ENCODE measurements at places on chromosomes 7 and 10.

DNA sequence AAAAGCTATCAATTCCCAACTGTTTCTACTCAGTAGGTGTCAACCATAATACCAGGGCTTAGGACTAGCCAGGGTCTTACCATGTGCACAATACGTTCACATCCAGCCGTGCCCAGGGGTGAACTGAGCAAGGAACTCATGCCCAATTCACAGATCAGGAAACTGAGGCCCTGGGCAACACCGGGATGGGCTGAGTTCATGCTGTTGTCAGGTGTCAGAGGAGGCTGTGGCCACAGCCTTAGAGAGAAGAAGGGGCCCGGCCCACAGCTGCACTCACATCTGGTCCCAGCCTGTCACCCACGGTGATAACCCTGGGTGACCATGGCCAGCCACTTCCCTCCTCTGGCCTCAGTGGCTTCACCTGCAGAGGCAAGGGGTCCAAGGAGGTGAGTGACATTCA lies 92.0 kb downstream of the FAM53B start:
- DNase-seq, result no peak

GRCh38 chr10:75048669-75049098 lies 62.8 kb upstream of the SAMD8 start:
- no peak for DNase-seq

DNA sequence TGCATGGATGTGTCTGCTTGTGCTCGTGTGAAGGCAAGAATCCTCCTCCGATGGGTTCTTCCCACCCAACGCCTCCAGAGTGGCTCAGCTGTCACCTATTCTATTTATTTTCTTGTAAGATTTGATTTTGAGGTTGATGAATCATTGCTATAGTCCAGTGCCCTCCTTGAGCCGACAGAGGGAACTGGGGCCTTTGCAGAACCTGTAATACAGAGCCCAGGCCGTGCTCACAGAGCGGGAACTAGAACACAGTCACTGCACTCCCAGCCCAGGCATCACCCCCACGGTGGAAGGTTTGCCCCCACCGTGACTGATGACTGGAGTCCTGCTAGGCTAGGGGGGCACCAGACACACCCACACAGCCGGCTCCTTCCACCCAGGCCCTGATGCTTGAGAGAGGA lies 2.0 kb downstream of the RARRES2 start:
- no peak for DNase-seq

- DNase-seq, result no peak
These were observed 155.5 kb upstream of the AHR start for GRCh38 chr7:17142831-17143541.

DNA sequence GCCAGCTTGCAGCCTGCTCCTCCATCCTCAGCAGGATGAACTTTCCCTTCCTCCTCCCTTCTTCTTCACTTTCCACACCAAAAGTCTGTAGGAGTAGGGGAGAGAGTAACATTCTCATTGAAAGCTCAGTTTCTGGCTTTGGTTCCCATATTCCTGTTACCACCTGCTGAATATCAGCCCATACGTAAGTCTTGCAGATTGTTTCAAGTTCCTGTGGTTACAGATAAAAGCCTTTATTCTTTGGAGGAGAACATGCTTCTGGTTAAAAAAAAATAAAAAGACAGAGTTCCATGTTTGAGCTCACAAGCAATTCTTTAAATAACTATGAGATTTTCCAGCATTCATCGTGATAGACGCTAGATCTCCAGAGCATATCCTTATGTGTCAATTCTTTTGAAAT lies 637.3 kb downstream of the SUGCT start:
- DNase-seq, result no peak

- DNase-seq, result no peak
These were observed 23.6 kb downstream of the SORBS1 start for GRCh38 chr10:95537542-95537927.

- no peak for DNase-seq
These were observed 68.8 kb upstream of the IFRD1 start for GRCh38 chr7:112381311-112382091.

DNA sequence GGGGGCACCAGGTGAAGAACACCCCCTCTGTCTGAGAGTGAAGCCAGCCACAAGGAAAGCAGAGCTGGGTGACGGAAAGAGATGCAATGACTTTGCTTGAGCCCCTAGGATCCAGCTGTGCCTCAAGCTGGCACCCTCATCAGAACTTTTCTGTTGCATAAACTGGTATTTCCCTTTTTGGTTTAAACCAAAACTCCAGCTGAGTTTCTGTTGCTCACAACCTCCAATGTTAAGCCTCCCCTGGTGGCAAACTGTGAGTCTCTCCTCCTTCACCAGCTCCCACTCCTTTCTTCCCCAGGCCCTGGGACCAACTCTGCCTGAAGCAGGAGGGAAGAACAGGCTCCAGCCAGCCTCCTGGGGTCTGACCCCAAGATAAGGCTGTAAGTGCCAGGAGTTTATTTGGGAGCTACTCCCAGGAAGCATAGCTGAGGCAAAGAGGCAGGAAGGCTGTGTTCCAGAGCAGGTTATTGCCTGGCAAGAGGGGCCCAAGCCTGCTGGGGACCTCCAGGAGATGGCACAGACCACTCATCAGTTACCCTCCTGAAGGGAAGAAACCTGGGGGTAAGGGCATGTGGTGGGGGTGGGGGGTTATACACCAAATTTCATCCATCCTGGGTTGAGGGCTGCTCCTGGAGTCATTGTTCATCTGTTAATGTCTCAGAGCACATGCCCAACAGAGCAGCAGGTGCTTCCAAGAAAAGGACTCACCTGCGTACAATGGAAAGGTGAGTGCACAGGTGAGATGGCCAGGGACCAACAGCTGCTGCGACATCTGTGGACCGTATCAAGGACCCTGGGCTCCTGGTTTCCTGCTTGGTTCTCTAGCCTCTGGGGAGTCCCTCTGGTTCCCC lies 73.3 kb upstream of the NANOS1 start:
- DNase-seq, result no peak

- DNase-seq, result no peak
These were observed 302.9 kb downstream of the WDR37 start for GRCh38 chr10:1358860-1359625.

DNA sequence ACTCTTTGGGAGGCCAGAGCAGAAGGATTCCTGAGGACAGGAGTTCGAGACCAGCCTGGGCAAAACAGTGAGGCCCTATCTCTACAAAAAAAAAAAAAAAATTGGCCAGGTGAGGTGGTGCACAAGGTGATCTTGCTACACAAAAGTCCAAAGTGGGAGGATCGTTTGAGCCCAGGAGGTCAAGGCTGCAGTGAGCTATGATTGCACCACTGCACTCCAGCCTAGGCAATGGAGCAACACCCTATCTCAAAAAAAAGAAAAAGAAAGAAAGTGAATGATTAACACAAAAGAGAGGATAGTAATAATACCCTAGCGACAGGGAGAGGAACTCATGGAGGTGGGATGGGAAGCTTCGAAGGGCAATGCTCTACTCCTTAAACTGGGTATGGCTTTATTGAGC lies 30.4 kb downstream of the TMEM176B start:
- no peak for DNase-seq

DNA sequence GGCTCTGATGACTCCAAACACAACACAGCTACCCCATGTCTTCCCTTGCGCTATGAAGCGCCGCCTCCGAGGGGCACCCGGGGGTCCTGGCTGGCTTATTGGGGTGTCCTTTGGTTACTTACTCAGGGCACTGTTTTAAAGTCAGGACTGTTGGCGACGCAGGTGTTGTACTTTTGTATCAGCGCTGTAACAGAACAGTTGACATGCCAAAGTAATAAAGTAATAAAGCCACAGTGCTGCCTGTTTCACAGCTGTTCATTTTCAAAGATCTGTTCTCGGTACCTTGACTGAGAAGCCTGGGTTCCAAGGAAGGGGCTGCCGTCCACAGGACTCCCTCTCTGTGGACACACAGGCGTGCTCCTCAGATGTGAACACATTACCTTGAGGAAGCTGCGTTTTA lies 64.1 kb downstream of the WDR37 start:
- DNase-seq, result no peak

- no peak for DNase-seq
These were observed 11.5 kb downstream of the RGS10 start for GRCh38 chr10:119531067-119531466.

GRCh38 chr10:69635428-69636272 lies 5.6 kb downstream of the FAM241B start:
- DNase-seq, result no peak

DNA sequence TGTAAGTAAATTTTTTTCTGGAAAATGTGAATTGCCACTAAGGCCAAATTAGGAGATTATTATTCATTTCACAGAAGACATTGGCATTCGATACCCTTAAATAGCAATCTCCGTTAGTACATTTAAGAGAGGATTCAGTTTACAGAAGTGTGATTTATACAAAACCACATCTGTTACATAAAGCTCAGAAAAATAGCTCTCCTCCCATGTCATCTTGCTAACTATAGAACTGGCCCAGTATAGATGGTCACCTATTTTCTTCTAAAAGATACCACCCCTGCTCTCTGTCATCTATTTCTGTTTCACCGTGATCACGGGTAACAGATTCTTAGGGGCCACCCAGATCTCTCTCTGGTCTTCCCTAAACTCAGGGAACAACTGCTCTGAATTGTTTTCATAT lies 119.1 kb downstream of the HIP1 start:
- no peak for DNase-seq

- no peak for DNase-seq
These were observed 219.2 kb downstream of the LRMDA start for GRCh38 chr10:75650648-75651047.

DNA sequence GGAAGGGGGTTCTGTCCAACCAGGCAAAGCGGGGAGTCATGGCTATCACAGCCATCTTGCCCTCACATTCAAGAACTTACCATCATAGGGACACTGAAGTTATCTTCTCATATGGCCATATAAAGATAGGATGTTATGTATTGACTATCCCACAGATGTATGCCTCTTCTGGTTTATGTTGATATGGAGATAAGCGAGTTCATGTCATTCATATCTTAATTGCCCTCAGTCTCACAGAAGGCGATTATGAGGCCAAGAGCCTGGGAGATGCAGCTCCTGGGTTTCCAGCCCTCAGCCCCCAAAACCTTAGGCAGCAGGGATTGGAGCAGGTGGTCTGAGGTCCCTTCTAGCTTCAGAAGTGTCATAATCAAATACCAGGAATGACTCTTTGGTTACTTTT lies 8.5 kb upstream of the ANKRD61 start:
- DNase-seq, result no peak

DNA sequence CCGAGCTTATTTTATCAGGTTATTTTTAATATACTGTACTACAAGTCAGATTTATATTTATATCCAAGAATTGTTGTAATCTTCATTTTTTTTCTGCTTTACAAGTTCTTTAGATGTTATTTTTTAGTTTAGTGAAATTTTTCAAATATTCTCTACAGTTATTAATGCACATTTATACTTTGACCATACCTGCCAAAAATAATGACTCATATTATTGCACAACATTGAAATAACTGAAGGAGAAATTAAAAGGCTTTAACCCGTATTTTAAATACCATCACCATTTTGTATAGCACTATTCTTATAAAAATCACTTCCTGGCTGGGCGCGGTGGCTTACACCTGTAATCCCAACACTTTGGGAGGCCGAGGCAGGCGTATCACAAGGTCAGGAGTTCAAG lies 278.5 kb downstream of the BICC1 start:
- no peak for DNase-seq

All from stimulated activated naive CD8-positive, alpha-beta T cell treated with anti-CD3 and anti-CD28 coated beads, Interleukin-15, Interleukin-2, amounts not matched to agents 100 U/mL and 50 U/mL, for 24 hours (primary cell).